ENCODE measurements at places on chromosomes 1 and 21. TPM values are rescaled to one million over a fixed set of nuclear protein-coding genes. Genes with fewer than 3 reads are reported as not detected.

Gene LCE3D
- not detected for total RNA-seq

Gene KRTAP11-1
- not detected for total RNA-seq

Gene VHLL
- total RNA-seq = not detected

Gene CXADR
- total RNA-seq = 4.4 TPM

Gene MIXL1
- total RNA-seq = not detected

Gene IL24
- total RNA-seq = not detected

Gene ACTA1
- total RNA-seq = not detected

Measured in cardiac ventricle fibroblast (primary cell).